AG09309 (cell line): ENCODE measurements at places on chromosomes 12 and 14.
A peak's percentile ranks its signal among the peaks of the same experiment; 100 is the strongest.

DNA sequence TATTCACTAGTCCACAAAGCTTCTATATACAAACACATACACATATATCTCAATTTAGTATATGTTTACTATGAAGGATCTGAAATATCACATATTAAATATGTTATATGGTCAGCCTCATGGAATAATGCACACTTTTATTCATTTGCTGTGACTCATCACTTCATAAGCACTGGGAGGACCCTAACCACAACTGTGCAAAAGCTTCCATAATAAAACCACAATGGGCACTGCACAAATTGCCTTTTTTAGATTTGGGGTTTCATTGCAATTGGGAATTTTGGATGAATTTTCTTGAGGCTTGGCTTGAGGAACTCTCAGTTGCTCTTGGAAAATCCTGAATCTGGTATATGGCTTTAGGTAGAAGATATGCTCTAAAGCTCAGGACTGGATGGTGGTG lies 399.4 kb downstream of the C12orf75 start:
- no peak for DNase-seq

GRCh38 chr12:6782850-6783566 lies 6.3 kb upstream of the CD4 start:
- no peak for DNase-seq

DNA sequence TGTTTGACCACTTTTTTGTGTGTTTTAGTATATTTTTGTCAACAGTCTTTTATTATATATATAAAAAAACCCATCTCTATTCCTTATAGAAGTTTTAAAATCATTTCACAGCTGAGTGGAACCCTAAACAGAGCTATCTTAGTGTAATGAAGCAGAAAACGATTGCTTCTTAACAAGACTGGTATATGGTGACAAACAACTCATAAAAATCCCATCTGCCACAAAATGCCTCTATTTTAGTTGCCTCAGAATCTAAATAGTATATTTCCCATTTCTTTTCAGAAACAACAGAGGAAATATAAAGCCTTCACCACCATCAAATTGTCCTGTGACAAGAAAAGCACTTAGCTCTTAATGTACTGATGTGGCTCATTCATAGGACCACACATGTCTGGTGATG lies 322.4 kb downstream of the ATP23 start:
- DNase-seq = no peak

DNA sequence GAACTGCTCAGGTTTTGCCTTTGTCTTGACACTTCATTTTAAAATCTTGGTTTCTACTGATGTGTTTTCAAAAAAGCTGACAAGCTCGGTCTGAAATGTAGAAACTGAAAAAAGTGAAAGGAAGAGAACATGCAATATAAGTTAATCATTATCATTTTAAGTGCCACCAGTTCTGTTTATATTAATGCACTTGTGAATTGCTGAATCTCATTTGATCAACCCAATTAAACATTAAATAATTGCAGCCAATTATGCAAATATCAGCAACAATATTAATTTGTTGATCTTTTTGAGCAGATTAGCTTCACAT lies 133.8 kb downstream of the BCAT1 start:
- DNase-seq = no peak

DNA sequence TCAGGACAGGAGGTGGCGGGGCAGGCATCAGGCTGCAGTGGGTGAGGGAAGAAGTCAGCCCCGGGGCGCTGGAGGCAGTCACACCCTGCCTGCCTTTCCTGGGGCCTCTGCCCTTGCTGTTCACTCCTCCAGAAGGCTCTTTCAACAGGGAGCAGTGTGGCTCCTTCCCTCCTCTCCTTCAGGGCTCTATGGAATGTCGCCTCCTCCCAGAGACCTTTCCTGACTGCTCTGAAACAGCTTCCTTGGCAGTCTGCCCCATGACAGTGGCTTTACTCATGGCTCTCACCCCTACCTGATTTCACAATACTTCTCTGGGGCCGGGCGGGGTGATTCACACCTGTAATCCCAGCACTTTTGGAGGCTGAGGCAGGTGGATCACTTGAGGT lies 7.1 kb downstream of the RHOF start:
- peak; percentile 67 for DNase-seq

GRCh38 chr14:71240866-71241520 lies 333.7 kb downstream of the PCNX1 start:
- no peak for DNase-seq

DNA sequence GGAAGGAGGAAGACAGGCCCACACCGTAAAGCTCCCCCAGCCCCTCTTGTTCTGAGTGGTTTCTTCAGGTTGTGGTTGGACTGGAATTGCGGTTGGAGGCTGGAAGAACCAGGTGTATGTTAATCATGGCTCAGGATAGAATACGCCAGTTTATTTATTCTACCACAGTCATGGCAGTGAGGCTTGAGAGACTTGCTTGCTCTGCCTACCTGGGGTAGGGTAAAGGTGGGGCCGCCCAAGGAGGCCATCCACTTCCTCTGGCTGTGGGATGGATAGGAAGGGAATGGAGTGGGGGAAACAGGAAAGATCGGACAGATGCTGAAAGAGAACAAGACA lies 8.1 kb downstream of the SHMT2 start:
- DNase-seq = no peak

DNA sequence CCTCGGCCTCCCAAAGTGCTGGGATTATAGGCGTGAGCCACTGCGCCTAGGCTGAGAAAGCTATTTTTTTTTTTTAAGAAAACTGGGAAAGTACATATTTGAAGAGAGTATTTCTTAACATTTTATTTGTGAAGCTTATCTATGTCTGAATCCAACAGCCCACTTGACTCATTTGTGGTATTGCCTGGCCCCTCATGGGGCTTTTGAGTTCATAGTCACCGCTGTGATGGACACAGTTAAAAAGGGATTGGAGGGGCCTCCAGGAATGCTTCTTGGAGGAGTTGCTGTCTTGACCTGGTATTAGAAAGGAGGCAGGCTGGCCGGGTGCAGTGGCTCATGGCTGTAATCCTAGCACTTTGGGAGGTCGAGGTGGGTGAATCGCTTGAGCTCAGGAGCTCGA lies 26.5 kb downstream of the BCL7A start:
- DNase-seq = no peak

DNA sequence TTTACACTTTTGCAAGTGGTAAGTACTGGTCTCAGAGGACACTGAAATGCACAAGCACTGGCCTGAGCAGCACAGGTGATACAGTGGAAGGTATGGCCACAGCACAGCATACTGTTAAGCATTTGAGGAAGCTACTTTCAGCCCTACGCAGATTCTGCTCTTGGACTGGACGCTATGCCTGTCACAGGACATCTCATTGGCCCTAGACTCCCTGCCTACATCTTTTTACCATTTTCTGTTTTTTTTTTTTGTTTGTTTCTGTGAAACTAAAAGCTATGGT lies 144.2 kb upstream of the ABCD2 start:
- DNase-seq = no peak

DNA sequence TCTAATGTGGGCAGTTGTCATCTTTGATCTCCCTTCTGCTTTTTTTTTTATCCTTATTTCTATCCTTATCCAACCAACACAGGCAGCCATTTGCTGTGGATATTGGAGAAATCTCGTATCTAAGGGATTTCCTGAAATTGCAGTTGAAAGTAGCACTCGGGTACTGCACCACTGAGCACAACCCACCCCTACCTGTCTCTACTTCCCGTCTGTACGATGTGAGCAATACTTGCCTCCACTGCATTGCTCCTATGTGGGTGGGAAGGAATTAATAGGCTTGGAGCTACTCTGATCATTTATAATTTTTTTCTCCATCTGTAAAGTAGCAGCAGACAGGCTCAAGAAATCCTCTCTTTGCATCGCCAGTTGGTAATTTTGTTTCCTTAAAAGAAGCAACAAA lies 300.4 kb downstream of the SNAPC1 start:
- DNase-seq = no peak

GRCh38 chr12:45503899-45504298 lies 225.6 kb upstream of the ARID2 start:
- no peak for DNase-seq

GRCh38 chr12:131986910-131987309 lies 37.2 kb downstream of the EP400 start:
- DNase-seq = no peak

- no peak for DNase-seq
Observed at GRCh38 chr14:53963320-53964227, 6.9 kb upstream of the BMP4 start.

- DNase-seq = no peak
Observed at GRCh38 chr12:49667325-49668090, 39.7 kb downstream of the FMNL3 start.

DNA sequence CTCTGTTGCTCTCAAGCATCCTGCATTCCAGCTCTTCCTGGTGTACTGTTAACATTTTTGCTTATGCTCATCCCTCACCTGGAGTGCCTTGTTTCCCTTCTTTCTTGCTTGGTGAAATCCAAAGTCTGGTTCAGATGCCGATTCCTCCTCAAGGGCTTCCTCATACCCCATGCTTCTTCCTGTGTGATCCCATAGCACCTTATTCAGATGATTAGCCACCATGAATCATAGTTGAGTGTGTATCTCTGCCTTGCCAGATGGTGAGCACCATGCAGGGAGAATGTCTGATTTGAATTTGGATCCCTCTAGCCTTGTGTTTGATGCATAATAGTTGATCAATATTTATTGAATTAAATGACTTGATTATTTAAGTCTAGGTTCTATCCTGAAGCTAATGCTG lies 39.4 kb upstream of the ANO4 start:
- no peak for DNase-seq

DNA sequence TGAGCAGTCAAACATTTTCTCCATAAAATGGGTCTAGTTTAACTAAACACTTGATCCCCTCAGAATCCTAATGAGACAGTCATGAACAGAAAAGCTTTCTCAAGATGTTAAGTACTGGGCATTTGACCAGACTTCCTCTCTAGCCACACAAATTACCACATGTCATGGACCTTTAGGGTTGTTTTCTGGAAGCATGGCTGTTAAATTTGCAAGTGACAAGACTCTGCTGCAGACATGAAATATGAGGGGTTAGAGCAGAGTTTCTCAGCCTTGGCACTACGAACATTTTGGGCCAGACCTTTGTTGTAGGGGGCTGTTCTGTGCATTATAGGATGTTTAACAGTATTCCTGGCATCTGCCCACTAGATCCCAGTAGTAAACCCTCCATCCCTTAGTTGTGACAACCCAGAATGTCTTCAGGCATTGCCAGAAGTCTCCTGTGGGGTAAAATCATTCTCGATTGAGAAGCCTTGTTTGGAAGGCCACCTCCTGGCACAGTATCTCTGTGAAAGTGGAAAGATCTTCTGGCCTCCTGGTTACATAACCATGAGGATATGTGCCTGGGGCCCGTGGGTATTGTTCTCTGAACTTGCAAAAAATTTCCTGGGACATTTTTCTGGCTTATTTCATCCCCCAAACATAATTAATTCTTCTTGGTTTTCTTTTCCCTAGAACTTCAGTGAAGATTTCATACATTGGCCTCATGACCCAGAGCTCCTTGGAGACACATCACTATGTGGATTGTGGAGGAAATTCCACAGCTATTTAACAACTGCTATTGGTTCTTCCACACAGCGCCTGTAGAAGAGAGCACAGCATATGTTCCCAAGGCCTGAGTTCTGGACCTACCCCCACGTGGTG lies 4.3 kb downstream of the TMEM106C start:
- no peak for DNase-seq

- no peak for DNase-seq
Observed at GRCh38 chr14:65854215-65854614, 441.7 kb downstream of the FUT8 start.

GRCh38 chr12:23931176-23931575 lies 18.3 kb downstream of the SOX5 start:
- DNase-seq = no peak

DNA sequence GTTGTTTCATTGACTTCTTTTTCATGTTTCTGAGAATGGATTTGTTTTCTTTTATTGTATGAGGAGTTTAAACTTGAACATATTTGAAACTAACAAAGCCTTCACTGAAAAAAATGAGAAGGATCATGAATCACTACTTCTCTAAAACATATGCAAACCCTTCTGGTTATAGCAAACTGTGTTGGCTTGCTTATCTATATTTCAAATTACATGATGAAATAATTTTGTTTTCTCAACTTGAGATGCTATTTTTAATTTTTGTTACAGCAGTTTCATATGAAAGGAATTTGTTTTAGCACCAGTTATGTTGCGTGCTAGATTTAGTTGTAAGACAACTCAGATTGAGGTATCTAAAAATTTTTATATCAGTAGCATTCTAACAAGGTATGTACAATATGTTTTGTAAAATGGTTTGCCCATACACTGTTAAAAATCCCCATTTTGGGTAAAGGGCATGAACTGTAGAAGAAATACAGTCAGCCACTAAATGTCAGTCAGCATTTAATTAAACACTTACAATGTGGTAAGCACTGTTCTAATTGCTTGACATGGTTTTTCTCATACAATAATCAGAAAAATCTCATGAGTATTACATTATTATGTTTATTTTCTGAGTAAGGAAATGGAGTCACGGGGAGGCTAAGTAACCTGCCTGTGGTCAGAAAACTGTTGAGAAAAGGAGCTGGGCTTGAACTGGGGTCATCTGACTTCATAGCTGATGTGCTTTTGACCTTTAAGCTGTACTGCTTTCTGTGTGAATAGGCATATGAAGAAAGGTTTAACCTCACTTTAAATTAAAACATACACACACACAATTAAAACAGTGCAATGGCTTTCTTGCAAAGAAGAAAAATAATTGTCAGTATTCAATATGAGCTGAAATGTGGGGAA lies 105.7 kb downstream of the PLEKHA5 start:
- DNase-seq = no peak

- no peak for DNase-seq
Observed at GRCh38 chr14:23577710-23578392, 739 bp downstream of the JPH4 start.
